ENCODE measurements at places on chromosomes 7 and 10.

GRCh38 chr7:116169060-116169459, 41.3 kb upstream of the TES start:
- DNase-seq, result no peak

- no peak for DNase-seq
Observed at GRCh38 chr10:132048294-132048667, 17.5 kb upstream of the JAKMIP3 start.

DNA sequence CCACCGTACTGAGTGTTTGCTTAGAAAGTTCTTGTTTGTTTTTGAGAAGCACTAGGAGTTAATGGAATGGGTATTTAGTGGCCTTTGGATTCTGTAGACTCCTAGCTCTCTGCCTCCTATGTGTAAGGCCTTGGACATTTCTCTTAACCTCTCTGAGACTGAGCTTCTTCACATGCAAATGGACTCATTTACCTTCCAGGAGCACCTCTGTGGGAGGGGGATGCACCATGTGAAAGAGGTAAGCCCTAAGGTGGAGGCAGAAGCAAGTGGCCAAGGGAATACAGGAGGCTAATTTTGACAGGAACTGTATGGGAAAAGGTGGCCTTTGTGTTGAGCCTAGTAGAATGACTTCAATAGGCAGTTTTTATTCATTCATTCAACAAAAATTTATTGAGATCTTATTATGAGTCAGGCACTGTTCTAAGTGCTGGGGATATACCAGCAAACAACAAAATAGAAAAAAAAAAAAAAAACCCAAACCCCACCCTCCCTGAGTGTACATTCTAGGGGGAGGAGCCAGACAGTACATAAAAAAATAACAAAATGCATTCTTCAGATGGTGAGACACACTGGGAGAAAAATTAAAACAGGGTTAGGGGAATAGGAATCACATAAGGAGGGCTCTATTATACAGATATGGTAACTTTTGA, 9.2 kb upstream of the EPHA1 start:
- no peak for DNase-seq

DNA sequence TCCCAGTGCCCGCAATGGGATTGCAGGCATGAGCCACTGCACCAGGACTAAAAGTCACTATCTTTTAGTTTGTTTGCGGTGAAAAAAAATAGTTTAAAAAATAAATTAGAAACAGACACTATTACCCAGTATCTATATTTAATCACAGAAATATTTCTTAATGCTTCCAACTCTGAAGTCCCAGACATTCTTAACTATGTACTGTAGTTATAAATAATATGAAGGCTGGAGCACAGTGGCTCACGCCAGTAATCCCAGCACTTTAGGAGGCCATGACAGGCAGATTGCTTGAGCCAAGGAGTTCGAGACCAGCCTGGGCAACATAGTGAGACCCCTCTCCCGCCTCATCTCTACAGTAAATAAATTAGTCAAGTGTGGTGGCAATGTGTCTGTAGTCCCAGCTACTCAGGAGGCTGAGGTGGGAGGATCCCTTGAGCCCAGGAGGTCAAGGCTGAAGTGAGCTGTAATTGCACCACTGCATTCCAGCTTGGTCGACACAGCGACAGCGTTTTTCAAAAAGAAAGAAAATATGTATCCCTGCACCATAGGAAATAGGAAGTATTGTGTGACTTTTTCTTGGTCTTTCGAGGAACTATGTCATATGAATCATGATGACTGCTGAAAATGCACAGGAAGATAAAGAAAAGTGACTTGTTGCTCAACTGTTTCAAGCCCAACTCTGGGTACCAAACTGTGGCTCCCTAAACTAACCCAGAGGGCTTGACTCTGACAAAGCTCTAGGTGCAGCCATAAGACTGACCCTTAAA, 74.9 kb upstream of the STEAP1B start:
- no peak for DNase-seq

DNA sequence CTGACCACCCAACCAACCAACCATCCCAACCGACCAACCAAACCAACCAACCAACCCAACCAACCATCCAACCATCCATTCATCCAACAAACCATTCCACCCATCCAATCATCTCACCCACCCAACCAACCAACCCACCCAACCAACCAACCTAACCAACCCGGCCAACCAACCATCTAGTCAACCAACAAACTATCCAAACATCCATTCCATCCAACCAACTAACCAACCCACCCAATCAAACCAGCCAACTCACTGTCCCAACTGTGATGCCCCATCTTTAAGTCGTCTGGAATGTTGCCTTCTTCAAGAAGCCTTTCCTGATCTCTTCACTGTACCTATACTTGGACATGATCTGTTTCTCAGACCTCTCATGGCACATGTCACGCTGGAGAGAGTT, 31.6 kb downstream of the MINDY4 start:
- DNase-seq, result no peak

- DNase-seq, result no peak
Observed at GRCh38 chr10:112938808-112939482, 11.1 kb upstream of the TCF7L2 start.

DNA sequence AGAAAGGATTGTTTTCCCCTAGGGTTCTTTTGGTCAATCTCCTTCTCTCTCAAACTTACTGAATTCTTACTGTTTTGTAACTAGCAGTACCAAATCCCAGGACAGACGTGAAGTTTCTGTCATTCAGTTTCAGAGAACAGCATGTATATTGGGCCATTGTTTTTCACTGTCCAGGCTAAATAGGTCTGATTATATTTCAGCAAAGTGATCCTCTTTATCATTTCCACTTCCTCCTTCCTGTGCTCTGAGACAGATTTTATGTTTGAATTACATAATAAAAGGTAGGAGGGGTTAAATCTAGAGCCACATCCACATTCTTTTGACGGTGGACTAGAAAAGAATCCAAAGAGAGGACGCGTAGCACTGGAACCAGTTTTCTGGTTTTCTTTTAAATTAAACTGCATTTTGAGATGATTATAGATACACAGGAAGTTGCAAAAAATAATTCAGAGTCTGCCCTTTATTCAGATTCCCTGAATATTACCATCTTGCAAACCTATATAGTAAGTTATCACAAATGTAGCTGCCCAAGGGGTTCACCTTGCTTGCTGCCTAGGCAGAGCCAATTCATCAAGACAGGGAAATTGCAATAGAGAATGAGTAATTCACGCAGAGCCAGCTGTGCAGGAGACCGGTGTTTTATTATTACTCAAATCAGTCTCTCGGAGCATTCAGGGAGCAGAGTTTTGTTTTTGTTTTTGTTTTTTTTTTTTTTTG, 40.1 kb downstream of the AKR1E2 start:
- DNase-seq, result no peak

DNA sequence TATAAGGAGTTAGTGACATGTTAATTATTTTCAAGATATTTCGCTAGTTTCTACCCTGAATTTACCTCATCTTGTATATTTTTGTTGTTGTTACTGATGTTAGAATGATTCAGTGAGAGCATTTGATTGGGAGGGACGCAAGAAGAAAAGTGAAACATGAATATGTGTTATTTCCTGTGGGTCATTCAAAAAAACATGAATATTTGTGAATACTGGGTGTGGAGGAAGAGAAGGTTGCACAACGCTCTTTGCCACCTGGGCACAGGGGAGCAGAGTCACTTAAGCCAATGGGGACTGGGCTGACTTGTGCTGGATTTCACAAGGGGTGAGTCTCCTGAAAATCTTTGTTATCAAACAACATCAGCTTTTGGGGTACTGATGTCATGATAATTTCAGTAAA, 39.5 kb downstream of the AGK start:
- DNase-seq, result no peak

GRCh38 chr10:25017154-25017590, 760 bp downstream of the THNSL1 start:
- DNase-seq, result peak; percentile 2

GRCh38 chr7:38451840-38452239, 178.4 kb upstream of the TARP start:
- no peak for DNase-seq

DNA sequence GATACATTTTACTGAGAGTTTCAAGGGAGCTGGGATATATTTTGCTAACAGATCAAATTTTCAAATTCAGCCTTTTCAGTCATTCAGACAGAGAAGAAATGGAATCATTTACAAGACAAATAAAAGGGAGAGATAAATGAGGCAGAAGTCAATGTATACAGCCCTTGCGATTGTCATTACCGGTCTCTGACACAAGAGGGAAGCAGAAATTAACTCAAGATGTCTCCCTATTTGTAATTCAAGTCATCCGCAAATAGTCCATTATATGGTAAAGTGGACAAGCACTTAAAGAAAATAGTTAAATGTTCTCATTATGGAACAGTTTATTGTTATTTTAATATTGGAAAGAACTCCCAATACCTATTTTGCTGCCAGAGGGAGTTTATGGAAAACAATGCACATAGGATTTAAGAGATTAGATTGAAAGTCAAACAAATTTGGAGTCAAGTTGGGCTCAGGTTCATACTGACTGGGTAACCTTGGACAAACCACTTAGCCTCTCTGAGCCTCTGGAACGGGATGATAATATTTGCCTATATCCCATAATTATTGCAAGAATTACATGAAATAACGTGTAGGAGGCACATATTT, 89.3 kb upstream of the PRKCQ start:
- no peak for DNase-seq

GRCh38 chr10:70355051-70356021, 27.1 kb downstream of the LRRC20 start:
- DNase-seq, result no peak

DNA sequence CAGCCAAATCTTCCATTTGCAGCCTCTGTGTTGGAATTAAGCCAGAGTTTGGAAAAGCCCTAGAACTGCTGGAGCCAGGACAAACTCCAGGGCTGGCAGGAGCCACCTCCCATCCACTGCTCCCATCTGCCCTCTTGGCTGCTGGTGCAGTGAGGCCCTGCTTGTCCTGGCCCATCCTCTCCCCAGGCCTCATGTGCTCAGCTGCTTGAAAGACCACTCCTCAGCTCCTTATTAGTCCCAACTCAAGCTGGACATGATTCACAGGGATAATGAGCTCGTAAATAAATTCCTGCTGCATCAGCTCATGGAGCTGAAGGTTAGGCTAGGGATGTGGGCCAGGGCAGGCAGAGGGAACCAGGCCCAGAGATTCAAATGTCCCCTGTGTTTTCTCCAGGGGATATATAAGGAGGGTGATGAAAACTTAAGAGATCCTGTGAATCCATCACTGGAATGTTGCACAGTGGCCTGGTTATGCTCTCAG, 282.8 kb downstream of the RPS24 start:
- no peak for DNase-seq

DNA sequence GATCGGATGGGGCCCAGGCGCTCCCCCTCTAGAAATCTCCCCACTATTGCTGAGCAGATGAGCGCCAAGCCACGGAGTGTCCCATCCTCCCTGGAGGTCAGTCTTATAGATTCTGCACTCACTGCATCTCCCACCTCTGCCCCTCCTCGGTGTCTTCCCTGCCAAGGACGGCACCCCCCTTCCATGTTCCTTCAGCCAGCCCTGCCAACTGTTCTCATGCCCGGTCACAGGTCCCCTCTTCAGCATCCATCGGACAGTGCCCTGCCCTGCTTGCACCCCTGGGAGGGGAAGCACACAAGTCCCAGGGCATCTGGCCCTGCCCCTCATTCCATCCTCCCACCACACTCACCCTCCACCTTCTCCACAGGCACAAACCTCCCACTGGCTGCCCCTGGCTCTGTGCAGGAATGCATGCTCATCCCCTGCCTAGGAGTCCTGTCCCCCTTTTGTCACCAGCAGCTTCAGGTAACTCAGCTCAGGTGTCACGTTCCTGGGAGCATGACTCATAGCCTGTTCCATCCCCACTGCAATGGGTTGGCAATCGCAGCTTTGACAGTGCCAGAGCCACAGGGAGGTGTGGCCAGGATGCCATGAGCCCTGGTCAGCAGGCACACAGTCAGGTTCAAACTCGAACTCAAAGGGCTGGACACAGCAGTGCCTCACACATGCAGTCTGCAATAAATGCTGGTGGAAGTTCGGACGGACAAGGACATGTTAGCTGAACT, 234.7 kb upstream of the TCERG1L start:
- no peak for DNase-seq

- DNase-seq, result no peak
Observed at GRCh38 chr10:3512263-3512662, 272.7 kb downstream of the KLF6 start.

- no peak for DNase-seq
Observed at GRCh38 chr7:23971031-23971430, 261.0 kb downstream of the STK31 start.

- DNase-seq, result no peak
Observed at GRCh38 chr10:62116896-62117295, 151.7 kb downstream of the RTKN2 start.

GRCh38 chr10:94451883-94452519, 49.7 kb downstream of the TBC1D12 start:
- DNase-seq, result no peak

GRCh38 chr7:158753900-158754299, 49.3 kb upstream of the NCAPG2 start:
- DNase-seq, result no peak

DNA sequence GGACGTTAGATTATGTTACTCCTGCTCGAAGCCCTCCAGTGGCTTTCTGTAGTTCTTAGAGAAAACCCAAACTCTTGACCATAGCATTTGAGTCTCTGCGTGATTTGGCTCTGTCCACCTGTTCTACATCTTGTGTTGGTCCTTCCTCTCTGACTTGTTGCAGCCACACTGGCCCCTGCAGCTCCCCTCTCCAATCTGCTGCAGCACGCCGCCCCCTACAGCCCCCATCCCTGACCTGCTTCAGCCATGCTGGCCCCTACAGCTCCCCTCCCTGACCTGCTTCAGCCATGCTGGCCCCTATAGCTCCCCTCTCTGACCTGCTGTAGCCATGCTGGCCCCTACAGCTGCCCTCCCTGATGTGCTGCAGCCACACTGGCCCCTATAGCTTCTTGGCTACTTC, 29.2 kb downstream of the TRRAP start:
- DNase-seq, result no peak

- DNase-seq, result no peak
Observed at GRCh38 chr7:134778941-134779740, at the start of gene CALD1. CALD1 (plus strand) TSS chr7:134779634; CDS start chr7:134867734, 88,100 bp downstream.

- no peak for DNase-seq
Observed at GRCh38 chr7:107932805-107933204, 41.8 kb downstream of the DLD start.

- no peak for DNase-seq
Observed at GRCh38 chr10:61877887-61878739, 23.4 kb upstream of the ARID5B start.

GRCh38 chr7:80724249-80724871, 85.9 kb downstream of the CD36 start:
- DNase-seq, result no peak

DNA sequence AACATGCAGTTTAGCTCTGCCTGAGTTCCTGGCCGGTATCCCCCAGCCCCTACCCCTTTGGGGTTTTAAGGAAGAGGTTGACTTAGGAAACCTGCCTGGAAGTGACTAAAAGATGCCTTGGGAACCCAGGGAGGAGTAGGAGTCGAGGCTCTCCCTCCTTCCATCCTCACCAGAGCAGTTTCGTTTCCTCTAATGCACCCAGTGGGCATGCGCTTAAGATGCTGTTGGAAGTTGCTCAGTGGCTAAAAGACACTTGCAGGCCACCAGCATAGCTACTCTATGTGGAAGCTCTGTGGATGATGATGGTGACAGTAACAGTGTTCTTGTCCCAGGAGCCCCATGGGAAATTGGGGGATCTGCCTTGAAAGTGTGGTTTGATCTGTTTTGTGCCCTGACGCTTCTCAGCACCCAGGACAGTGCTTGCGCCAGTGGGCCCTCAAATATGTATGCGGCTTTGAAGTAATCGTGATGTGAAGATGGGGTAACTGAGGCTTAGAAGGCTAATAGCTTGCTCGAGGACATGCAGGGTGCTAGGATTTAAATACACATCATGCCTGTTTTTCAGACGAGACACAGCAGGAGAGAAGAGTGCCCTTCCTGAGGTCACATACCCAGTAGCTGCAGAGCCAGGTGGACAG, 32.0 kb downstream of the TBATA start:
- no peak for DNase-seq

- DNase-seq, result no peak
Observed at GRCh38 chr10:121774404-121774803, 153.4 kb downstream of the ATE1 start.

All from T-helper 9 cell (primary cell).